Non-pigmented ciliary epithelial cell (primary cell): ENCODE measurements at places on chromosomes 6 and 20.

GRCh38 chr6:9494864-9495263, 920.0 kb downstream of the TFAP2A start:
- no peak for DNase-seq

GRCh38 chr6:87164506-87164905, 9.1 kb downstream of the ZNF292 start:
- no peak for DNase-seq

DNA sequence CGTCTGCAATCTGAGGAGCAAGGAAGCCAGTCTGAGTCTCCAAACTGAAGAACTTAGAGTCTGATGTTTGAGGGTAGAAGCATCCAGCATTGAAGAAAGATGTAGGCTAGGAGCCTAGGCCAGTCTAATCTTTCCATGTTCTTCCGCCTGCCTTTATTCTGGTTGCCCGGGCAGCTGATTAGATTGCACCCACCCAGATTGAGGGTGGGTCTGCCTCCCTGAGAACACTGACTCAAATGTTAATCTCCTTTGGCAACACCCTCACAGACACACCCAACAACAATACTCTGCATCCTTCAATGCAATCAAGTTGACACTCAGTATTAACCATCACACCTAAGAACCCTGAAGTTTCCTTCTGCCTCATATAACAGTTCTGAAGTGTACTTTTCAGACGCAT, 350.1 kb downstream of the RFPL4B start:
- DNase-seq: no peak

- no peak for DNase-seq
These were observed 708.4 kb upstream of the EPHA7 start for GRCh38 chr6:94127716-94128115.

DNA sequence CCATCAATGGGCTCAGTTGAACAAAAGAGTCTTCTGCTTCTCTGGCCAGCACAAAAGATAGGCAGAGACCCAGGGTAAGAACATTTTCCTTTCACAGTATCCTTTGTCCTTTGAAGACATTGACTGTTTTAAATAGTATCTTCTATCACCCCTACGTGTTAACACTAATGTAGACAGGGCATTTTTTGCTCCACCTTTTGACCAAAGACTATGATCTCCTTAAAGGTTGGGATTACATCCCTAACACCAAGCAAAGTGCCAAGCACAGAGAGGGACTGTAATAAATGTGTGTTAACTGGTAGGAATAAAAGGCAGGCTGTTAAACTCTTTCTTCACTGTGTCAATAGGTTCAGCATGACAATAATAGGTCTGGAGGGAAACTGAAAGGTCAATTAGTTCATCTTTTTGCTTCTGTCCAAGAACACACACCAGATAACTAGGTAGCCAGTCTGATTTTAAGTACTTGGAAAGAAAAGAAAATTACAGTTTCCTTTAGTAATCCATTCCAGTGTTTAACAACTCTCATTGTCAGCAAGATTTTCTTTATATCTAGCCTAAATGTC, 63.6 kb upstream of the NOX3 start:
- DNase-seq: no peak

DNA sequence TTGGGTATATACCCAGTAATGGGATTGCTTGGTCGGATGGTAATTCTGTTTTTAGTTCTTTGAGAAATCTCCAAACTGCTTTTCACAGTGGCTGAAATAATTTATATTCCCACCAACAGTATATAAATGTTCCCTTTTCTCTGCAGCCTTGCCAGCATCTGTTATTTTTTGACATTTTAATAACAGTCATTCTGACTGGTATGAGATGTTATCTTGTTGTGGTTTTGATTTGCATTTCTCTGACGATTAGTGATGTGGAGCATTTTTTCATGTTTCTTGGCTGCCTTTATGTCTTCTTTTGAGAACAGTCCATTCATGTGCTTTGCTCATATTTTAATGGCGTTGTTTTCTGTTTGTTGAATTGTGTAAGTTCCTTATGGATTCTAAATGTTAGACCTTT, 641.6 kb downstream of the HACE1 start:
- peak; percentile 14 for DNase-seq

GRCh38 chr6:155448668-155449449, 6.8 kb downstream of the NOX3 start:
- DNase-seq: no peak

- no peak for DNase-seq
These were observed 11.5 kb downstream of the PEDS1 start for GRCh38 chr20:50141811-50142561.

- DNase-seq: no peak
These were observed 53.6 kb upstream of the PIM1 start for GRCh38 chr6:37116326-37116725.

DNA sequence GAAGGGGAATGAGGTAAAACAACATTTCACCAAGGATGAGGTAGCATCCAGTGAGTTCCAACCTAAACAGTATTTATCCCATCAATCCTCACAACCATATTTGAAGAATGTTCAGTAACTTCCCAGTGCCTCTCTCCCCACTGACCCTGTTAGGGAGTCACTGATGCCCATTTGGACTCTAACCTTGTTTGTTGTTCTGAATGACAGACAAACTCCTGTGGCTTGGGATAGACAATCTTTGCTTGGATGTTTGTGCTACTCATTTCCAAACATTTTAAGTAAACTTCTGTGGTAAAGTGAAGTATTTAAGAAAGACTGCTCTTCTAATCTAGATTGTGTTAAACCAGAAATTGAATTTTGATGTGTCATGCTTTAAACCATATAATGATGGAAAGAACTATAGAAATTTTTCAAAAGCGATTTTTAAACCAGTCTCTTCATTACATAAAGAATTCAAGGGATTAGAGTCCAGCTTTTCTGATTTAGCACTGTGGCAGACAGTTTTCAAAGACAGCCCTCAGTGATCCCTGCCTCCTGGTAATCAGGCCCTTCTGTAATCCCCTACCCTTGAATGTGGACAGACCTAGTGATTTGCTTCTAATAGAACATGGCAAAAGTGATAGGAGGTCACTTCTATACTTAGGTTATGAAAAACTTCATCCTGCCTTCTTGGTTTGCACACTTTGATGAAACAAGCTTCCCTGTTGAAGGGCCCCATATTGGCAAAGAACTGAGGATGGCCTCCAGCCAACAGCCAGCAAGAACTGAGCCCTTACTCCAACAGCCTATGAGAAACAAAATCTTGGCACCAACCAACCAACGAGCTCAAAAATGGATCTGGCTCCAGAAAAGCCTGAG, 191.6 kb downstream of the DST start:
- no peak for DNase-seq

- no peak for DNase-seq
These were observed 117.4 kb downstream of the RFX6 start for GRCh38 chr6:116994447-116994846.

DNA sequence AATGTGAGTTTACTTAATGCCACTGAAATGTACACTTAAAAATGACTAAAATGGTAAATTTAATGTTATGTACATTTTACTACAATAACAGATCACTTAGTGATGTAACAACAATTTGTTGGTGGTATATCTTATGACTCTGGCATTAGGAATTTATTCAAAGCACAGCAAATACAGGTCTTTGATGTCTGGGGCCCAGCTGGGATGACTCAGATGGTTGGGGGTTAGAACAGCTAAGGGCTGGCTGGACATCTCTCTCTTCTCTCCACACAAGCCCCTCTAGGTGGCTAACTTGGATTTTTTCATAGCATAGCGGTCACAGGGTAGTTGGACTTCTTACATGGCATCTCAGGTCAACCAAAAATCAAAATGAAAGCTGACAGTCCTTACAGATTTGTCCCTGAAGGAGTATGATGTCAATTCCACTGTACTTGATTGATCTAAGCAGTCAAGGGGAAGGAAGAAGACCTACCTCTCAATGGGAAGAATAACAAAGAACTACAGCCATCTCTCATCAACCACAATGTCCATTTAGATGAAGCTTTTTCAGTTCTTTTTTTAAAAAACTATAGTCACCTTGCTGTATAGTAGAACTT, 37.5 kb upstream of the LCA5 start:
- DNase-seq: peak; percentile 65

DNA sequence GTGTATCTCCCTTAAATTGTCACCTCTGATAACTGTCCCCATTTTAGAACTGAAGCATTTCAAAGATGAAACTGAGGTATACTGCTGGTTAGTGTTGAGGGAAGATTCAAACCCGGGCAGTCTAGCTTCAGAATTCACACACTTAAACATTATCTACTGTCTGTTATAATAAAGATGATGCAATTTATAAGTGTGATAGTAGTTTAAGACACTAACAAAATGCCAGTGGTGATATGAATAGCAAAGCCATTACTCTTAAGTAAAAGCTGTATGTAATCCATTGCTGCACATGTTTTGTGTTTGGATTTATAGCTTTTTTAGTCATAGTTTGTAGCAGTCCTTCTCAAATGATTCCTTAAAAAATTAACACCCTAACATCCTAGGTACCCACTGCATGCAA, 19.8 kb downstream of the USP45 start:
- DNase-seq: no peak

GRCh38 chr6:109515781-109516409, 32.9 kb upstream of the ZBTB24 start:
- no peak for DNase-seq

DNA sequence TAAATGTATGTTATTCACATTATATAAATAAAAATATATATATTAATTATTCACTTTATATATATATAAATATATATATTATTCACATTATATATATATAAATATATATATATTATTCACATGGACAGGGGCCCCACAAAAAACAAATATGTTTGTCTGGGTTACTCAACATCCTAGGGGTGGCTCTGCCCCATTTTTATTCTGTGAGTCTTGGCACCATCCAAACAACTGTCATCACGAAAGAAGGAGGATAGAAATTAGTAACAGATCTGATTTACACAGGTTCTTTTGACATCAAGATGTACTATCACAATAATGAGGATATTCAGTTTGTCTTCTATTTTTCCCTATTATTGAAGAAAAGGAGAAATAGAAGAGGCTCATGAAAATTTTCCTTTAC, 187.3 kb downstream of the GPX5 start:
- no peak for DNase-seq

DNA sequence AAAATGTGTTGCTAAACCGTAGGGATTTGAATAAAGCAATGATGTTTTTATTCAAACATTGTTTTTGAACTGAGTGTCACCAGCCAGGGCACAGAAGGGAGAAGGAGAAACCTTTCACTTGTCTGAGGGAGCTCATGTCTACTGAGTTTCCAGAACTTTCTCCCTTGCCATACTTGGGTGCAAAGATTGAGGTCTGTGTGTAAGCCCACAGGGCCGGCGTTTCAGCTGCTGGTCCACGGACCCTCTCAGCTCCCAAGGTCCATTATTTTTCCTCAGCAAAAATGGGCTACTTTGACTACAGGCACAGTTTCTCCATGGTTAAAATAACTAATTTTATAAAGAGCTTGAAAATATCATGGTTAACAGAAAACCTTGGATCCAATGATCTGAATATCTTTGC, 32.6 kb downstream of the PSMG4 start:
- DNase-seq: no peak

- no peak for DNase-seq
These were observed 230.6 kb downstream of the TMEM242 start for GRCh38 chr6:157092736-157093135.

DNA sequence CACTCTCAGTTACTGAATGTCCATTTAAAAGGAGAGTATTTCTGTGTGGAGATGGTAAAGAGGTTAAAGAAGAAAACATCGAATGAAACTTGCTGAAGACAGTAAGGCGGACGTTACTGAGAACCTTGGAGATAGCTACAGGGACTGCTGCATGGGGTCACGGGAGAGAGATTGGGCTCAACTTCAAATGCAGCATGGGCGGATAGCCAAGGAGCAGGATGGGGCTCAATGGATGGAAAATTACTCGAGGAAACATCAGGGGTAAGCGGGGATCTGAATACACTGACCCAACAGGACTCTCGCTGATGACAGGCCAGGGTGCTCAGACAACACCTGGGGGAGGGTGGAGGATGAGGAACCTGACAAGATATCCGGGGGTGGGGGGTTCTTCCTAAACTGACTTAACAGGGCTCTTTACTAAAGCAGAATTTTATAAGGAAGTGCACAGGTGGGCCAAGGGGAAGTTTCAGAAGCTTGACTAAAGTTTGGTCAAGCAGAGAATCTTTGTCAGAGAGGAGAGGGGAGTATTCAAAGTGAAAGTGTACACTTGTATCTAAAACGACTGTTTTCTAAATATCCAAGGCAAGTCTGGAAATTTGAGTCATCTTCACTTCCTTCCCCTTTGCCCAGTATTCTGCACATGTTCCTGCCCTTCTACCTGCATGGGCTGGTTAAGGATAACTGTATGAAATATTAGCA, 22.8 kb downstream of the ECT2L start:
- DNase-seq: no peak

- no peak for DNase-seq
These were observed at the start of gene PRDM13 for GRCh38 chr6:99606656-99607415. Gene PRDM13, plus strand, starts transcription at chr6:99606833. Its CDS starts 202 bp downstream, at chr6:99607035.

DNA sequence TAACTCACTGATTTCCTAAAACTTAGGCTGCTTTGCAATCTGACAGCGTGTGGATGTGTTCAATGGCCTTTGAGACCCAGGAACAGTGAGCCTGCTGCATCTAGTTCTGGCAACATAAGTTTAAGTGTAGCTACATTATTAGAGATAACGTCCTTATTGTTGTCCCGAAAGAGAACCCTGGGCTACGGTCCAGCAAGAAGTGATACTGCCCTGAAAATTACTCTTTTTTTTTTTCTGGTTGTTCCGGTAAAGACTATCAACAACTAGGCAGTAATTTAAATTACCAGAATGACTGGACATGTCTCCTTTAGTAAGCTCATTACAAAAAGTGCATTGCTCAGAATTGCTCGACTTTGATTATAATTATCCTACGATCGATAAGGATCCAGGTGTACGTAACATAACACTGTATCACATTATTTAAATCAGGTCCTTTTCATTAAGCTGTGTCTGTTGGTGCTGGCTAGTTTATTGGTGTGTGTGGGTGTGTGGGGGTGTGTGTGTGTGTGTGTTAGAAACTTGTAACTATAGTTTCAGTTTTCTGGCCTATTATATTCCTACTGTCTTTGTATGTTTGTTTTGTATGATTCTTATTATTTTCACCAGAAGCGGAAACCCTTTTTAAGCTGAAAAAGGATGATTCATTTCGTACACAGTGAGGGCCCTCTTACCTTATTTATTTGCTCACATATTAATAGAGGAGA, 3.0 kb downstream of the TSHZ2 start:
- no peak for DNase-seq
